GOT3 (cell line): ENCODE measurements at places on chromosomes 1 and 21.

DNA sequence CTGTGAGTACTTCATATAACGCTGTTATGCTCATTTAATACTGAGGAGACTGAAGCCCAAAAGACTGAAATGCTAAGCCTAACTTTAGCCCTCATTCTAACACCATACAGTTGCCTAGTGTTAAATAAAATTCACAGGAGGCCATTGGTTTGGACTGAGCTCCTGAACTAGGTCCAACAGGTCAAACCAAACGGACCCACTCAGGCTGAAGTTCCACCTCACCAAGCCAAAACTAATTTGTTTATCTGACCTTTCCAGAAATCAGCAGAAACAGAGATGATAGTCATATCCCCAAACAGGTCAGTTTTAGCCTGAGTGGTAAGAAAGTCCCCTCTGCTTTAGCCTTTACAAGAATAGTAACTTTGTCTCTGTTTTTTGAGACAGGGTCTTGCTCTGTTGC lies 311.3 kb upstream of the ZP4 start:
- DNase-seq = no peak

GRCh38 chr1:237931581-237931980 lies 40.9 kb upstream of the ZP4 start:
- DNase-seq = no peak

GRCh38 chr1:41631971-41632370 lies 147.5 kb upstream of the EDN2 start:
- no peak for DNase-seq

DNA sequence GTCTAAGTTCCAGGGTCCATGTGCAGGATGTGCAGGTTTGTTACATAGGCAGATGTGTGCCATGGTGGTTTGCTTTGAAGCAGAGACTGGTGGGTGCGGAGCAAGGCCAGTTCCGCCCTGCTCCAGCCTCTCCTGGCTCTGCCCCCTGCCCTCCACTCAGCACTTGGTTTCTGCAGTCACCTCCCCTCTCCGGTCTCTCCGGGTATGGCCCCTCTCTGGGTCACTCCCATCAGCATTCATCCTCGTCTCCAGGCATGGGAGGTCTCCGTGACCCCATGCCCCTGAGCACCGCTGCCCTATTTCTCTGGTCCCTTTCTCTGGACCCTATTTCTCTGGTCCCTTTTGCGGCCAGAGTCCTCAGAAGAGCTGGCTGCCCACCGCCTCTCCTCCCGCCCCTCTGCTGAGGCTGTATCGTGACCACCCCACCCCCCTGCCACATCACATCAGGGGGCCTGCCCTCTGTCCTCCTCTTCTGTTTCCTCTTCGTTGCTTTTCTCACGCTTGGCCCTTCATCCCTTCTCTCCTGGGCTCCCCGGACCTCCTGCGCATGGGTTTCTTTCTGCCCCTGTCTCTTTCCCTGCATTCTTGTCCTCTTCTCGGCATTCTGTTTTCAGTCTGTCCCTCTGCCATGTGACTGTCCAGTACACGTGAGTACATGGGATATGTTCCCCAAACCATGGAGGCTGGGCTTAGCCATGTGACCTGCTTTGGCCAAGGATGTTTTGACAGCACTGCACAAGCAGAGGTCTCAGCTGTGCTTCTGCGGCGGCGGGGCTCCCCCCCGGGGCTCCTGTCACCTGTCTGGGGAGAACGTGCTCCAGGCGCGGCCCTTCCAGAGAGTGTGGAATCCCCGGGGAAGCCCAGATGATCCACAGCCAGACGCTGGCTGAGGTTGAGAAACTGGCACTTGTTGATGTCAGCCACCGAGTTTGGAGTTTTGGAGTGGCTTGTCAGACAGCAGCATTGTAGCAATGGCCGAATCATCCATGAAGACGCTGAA lies 54.4 kb upstream of the C1orf174 start:
- no peak for DNase-seq

DNA sequence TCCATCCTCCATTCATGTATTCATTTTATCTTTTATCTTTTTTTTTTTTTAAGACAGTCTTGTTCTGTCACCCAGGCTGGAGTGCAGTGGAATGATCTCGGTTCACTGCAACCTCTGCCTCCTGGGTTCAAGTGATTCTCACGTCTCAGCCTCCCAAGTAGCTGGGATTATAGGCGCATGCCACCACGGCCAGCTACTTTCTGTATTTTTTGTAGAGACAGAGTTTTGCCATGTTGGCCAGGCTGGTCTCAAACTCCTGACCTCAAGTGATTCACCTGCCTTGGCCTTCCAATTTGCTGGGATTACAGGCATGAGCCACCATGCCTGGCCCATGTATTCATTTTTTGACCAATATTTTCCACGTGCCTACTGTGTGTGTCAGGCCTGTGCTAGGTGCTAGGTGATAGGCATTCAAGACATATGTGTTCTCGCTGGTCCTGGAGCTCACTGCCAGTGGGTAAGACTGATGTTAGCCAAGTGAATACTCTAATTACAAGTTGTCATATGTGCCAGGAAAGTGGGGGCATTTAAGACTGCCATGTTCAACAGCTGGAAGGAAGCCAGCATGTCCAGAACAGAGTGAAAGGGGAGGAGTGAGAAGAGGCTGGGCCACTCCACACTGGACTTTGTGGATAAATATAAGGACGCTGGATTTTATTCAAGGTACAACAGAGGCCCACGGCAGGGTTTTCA lies 5.3 kb upstream of the CELSR2 start:
- DNase-seq = no peak

DNA sequence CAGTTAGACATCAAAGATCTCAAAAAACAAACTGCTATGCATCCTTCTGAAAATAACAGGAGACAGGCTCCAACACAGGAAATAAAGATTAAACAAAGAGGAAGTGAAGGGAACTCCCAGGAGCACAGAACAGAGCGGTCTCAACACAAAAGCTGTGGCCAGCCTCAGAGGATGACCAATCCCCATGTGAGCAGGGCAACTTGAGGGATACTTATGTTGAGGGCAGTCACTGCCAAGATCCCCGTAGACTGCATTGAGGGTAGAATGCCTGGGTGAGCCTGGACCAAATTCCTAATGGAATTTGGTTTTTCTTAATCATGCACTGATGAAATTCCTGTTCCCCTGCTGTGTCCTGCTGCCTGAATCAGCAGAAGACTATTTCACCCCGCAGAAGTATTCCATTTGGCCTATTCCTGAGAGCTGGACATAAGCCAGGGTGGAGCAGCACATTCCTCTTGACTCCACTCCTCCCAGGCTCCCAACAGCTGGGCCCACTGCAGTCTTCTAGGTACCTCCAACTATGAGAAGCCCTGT lies 49.0 kb downstream of the JAK1 start:
- DNase-seq = no peak

- no peak for DNase-seq
Observed at GRCh38 chr1:218946147-218946546, 227.5 kb upstream of the LYPLAL1 start.

DNA sequence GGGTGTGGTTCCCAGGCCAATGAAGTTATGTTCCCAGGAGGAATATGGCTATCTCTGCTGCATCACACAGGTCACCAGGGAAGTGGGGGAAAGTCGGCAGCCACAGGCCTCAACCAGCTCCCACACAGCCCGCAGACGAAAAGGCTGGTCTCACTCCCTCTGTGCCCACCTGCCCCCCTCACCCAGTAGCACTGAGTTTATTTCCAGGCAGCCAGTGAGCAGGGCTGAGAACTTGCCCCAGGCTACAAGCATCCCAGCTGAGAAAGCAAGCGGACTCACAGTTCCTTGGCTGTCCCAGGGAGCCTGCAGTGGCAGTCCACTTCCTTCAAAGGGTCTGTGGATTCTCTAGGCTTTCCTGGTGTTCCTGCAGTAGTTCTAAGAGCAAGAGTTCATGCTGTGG lies 68.9 kb downstream of the SLC5A9 start:
- no peak for DNase-seq

DNA sequence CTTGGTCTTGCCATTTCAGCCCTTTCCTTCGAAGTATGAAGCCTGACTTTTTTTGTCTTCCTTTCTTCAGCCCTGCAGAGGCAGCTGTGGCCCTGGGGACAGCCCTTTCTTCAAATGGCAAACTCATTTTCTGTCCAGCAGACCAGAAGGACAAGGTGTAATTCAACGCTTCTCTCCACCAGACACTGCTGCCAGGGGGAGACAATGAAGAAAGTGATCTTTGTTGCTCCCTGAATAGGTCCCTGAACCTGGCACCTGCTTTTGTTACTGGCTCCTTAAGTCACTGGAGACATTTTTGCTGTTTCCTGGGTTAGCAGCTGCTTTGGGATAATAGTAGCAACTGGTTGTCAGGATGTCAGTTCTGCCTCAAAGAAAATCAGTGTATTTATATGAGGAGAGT lies 50.8 kb upstream of the MACF1 start:
- DNase-seq = no peak

GRCh38 chr1:99858286-99858685 lies 8.1 kb downstream of the AGL start:
- no peak for DNase-seq

- DNase-seq = no peak
Observed at GRCh38 chr1:51578383-51579109, 38.3 kb upstream of the OSBPL9 start.

GRCh38 chr1:96076589-96076988 lies 645.0 kb upstream of the PTBP2 start:
- no peak for DNase-seq

GRCh38 chr21:38319781-38320180 lies 63.0 kb downstream of the KCNJ15 start:
- DNase-seq = no peak

DNA sequence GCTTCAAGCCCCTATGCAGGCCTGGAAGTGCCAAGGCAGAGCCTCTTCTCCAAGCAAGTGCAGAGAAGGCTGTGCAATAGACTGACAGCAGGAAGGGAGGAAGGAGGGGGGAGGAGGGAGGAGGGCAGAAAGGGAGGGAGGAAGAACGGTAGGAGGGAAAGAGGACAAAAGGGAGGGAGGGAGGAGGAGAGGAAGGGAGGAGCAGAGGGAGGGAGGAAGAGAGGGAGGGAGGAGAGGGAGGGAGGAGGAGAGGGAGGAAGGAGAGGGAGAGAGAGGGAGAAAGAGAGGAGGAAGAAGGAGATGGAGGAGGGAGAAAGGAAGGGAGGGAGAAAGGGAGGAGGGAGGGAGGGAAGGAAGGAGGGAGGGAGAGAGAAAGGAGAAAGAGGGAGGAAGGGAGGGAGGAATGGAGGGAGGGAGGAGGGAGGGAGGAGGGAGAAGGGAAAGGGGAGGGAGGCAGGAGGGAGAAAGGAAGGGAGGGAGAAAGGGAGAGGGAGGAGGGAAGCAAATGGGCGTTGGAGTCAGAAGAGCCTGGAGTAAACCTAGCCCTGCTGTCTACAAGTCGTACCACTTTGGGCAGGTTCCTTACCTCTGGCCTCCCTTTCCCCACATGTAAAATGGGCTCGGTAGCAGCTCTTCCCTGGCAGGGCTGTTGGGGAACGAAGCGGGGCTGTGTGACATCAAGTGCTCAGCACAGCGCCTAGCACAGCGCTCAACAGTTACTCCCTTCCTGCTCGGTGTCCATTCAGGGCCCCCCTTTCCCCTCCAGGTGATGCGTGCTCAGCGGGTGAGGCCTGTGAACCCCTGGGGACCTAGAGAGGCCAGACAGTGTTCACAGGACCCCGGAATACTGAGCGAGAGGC lies 244.6 kb downstream of the NPHP4 start:
- DNase-seq = no peak

- no peak for DNase-seq
Observed at GRCh38 chr1:38672692-38673091, 186.9 kb downstream of the RRAGC start.

DNA sequence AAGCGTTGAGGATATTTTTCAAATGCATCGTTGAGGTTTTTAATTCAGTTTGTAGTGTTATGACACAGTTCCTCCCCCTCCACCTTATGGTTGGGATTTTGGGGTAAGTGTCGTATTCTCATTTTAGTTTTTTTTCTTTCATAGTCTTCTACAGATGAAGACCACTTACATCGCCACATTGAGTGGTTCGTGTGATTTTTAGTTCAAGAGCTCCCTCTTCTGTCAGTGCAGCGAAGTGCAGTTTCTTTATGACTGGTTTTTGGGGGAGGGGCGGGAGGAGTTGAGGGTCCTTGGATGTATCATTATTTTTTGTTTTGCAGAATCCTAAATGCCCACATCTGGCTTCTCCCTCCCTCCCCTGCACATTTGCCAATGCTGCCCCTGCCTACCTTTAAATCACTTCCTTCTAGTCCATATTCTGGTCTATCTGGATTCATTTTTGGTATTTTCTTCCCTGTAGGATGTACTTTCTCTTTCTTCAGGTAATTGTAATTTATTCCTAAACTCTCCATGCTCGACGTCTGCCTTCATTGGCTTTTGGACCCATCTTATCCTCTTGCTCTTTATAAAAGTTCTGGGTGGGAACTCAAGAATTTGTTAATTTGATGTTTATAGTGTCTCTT lies 433.1 kb downstream of the CAMTA1 start:
- no peak for DNase-seq

- no peak for DNase-seq
Observed at GRCh38 chr1:163426505-163427251, 104.9 kb downstream of the NUF2 start.

DNA sequence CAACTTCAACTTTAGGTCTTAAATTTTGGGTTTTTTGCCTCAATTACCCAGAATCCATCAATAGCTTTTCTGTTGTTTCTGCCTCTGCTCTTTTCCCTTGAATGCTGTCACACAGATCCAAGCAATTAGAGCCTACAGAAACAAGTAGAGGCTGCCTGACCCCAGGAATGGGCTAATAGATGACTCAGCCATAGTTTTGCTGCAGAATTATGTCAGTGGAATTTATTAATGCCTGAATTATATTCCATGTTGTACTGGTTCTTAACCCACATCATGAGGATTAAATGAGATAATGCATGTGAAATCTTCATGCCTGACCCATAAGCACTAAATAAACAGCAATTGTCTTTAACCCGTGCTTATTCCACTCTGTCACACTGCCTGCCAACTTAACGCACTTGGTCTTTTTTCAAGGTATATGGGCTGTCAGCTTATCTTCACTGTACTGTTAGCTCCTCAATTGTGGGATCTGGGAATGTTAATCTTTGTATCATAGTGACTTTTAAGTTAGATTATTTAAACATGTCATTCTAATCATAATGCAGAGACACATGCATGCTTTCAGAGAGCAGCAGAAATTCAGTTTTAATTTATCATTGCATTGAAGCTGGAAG lies 213.3 kb downstream of the ROR1 start:
- DNase-seq = no peak

DNA sequence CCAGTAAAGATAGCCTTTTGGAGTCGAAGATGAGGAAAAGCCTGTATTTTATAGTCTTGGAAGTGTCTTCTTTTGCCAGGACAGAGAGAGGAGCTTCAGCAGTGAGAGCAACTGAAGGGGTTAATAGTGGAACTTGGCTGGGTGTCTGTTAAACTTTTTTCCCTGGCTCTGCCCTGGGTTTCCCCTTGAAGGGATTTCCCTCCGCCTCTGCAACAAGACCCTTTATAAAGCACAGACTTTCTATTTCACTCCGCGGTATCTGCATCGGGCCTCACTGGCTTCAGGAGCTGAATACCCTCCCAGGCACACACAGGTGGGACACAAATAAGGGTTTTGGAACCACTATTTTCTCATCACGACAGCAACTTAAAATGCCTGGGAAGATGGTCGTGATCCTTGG lies at the start of gene VCAM1:
VCAM1 (plus strand) TSS at position 253 of the 400 bp plus-strand sequence; CDS start at position 372, 119 bp downstream.
- DNase-seq = no peak
